Left lung (tissue), 14 donors: ENCODE measurements at places on chromosomes 4 and X. TPM values are rescaled to one million over a fixed set of nuclear protein-coding genes. Genes with fewer than 3 reads are reported as not detected.

- no peak for DNase-seq
Measured at GRCh38 chr4:31071508-31072486, 351.6 kb downstream of the PCDH7 start.

GRCh38 chr4:3526456-3526855 lies 5.8 kb downstream of the LRPAP1 start:
- peak; percentile 73 for DNase-seq

DNA sequence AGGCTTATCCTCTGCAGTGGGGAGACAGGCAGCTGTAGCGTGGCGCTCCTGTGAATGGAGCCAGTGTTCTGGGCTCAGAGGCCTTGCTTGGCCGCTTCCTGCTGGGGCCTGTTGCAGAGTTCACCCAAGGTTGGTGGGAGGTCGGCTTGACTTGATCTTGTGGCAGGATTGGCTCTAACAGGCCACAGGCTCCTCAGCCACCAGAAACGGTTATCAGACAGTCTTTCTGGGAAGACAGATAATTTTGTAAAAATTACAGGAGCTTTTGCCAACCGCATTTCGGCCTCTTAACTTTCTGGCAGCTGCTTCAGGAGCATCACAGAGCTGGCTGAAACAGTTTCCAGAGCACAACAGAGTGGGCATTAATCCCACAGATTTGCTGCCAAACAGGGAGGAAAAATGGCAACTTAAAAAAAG lies 66.4 kb downstream of the DIPK2B start:
- DNase-seq = no peak

GRCh38 chr4:25133132-25133531 lies 27.1 kb downstream of the SEPSECS start:
- no peak for DNase-seq

- no peak for DNase-seq
Measured at GRCh38 chr4:38149472-38149996, 189.3 kb downstream of the PTTG2 start.

GRCh38 chr4:164509951-164510350 lies 244.0 kb upstream of the SMIM31 start:
- DNase-seq = no peak

GRCh38 chrX:42771506-42772335 lies 6.2 kb downstream of the PPP1R2C start:
- DNase-seq = no peak

DNA sequence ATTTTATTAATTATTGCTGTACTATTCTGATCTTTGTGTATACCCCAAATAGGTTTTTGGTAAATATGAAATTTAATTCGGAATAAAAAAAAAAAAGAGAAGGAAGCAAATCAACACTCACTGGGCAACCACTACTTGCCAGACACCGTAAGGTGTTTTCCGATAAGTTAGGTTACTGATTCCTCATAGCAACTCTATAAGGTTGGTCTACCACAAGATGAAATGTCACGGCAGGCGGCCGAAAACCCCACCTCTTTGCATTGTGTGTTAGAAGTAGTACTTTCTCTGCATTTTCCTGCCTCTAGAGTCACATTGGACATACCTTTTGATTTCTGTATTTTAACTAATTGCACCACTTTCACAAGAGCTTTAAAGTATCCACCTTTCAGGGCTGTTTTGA lies 44.5 kb upstream of the RASGEF1B start:
- DNase-seq = no peak

DNA sequence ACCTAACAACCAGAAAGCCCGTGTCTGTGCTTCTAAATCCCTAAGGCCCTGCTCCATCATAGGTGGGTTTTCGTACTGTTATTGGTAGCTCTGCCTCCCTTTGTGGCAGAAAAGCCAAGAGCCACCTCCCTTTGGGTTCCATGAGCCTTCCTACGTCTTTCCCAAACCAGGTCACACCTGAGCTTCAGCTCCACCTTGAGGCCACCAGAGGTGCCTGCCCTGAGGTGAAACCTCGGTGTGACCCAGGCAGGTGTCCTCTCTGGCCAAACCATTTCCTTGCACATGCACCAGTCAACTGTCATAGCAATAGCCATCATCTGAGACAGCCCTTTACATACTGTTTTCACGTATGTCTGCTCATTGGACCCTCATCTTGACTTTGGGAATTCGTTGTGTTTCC lies 188.0 kb upstream of the RBPJ start:
- no peak for DNase-seq

DNA sequence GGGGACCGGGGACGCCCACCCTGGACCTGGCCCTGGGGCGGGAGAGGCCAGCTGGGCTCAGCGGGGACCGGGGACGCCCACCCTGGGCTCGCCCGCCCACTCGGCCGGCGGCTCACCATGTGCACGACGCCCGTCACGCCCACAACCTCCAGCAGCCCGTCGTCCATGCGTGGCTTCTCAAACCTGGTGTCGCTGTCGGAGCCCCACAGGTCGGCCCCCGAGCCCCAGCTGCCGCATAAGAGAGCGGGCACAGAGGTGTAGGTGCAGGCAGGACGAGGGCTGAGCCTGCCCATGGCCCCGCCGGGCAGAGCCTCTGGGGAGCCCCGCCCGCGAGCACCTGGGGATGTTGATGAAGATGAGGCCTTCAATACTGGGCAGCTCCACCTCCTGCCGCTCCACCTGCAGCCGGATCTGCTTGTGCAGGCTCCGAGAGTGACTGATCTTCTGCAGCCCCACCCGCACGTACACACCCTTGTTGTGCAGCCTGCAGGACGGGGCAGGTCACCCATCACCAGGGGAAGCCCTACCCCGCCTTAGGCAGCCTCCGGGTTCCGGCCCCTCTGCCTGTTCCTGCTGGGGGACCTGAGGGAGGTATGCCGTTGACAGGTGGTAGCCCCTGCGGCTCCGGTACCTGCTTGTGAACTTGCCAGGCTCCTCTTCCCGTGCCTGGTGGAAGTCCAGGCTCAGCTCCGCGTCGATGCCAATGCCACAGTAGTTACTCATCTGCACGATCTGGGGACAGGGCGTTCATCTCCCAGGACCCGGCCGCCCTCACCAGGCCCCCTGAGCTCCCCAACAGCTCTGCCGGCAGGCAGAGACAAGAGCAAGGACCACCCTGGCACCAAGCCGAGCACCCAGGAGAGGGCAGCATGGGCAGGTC lies 11.8 kb downstream of the DGKQ start:
- no peak for DNase-seq

DNA sequence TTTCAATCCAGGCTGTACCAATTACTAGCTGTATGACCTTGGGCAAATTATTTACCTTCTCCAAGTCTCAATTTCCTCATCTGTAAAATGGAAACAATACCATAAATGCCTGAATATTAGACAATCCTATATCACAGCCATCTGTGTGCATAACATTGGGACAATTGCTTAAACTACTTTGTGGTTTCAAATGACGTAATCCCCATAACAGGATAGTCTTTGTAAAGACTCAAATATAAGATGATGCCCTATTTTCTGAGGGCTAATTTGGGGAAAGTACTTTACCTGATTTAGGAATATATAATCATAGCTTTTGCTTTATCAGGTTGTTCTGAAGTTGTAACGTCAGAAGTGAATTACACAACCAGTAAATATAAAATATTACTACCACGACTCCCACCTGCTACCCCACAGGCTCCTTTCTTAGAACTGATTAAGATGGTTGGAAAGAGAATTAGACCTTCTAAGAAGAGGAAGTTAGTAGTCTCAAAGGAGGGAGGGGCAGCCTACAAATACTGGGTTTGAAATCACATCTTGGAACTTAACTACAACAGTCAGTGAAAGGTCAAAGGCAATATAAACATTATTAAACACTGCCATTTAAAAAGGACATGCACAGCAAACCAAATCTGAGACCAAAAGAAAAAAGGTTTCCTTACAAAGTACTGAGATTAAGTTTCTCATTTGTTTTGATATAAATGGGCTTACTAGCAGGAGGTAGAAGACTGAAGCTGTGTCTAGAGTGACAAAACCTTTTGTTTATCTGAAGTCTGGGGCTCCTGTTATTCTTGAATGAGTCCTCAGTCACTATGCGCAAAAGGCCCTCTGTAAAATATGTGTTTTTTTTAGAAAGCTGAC lies 215.0 kb downstream of the SCFD2 start:
- no peak for DNase-seq

DNA sequence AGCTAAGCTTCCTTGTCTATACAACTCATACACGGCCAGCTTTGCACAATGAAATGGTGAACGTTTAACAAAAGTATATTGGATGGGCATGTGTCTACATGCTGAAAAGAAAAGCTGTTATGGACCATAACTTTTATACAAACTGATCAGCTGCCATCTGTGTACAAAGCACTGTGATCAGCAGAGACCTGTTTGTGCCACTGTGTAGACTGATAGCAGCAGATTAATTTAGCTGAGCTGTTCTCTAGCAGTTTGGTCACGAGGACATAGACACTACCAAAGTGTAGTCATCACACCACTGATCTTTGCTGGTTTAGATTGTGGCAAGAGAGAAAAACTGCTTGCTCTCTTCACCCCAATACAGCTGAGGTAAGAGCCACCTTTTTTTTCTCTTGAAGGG lies 124.5 kb downstream of the RAPGEF2 start:
- no peak for DNase-seq

DNA sequence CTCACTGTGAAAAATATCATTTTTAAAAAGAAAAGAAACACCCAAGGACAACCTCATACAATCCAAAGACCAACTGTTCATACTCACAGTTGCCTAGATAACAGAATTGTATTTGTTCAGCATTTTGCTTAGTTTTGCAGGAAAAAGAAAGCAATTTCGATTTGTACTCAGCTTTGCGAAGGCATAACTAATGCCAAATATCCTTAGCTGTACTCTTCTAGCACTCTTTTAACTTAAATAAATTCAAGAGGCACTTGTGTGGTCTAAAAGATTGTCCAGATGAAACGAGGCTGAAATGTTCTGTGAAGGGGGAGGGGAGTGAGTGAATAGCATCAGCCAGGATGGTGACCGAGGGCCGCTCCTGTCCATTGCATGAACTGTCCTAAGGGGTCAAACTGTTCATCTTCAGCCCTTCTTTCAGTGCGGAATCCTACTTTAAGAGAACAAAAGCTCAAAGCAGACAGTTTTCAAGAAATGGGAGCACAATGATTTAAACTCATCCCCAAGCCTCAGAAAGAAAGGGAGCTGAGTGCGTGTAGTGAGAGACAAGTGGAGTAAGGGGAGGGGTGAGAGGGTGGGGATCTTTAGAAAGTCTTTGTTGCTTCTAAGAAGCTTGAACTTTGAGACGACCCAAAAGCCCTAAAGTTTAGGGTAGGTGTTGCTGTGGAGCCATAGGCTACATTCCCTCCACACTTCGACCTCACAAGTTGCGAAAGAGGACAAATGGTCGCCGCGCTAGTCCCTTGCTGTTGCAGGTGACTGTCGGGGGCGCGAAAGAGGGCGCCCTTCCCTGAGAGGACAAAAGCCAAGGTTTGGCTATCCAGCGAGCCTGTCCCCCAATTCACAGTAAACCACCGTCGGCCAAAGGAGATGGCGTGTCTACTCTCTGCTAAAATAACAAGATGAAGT lies 4.0 kb upstream of the NEUROG2 start:
- no peak for DNase-seq

DNA sequence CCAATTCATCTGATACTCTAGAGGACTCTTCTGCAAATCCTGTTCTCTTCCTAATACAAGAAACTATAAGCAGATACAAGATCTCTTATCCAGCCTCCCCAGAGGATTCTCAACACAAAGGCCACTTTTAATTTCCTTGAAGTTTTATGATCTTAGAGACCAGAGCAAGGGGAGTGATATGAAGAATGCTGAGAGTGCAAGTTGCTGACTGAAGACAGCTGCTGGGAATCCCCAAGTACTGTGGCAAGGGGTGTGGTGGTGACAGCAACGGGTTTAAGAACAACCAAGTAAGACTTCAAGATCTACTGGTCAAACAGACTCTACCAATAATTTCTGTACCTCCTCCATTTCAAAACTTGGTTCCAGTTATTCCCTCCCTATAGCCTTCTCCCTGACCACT lies 7.0 kb downstream of the AMMECR1 start:
- DNase-seq = no peak

DNA sequence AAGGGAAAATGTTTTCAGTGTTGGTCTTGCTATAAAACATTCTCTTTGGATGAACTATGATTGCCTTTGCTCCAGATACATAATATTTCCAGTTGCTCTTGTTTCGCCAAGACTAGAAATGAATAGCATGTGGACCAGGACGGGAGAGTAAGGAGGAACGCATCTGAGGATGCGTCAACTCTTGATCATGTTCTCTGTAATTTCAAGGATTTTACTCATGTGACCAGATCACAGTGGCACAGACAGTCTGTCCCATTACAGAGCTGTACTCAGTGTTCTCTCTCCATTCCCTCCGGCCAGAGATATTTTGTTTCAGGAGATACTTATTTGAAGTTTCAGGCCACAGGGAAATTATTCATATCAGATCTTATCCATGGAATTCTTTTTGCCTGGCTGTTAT lies 266.6 kb downstream of the MID1IP1 start:
- no peak for DNase-seq

GRCh38 chrX:18883234-18883960 lies 100.5 kb downstream of the PHKA2 start:
- DNase-seq = peak; percentile 73

- DNase-seq = no peak
Measured at GRCh38 chr4:168920441-168921065, 89.5 kb downstream of the CBR4 start.

DNA sequence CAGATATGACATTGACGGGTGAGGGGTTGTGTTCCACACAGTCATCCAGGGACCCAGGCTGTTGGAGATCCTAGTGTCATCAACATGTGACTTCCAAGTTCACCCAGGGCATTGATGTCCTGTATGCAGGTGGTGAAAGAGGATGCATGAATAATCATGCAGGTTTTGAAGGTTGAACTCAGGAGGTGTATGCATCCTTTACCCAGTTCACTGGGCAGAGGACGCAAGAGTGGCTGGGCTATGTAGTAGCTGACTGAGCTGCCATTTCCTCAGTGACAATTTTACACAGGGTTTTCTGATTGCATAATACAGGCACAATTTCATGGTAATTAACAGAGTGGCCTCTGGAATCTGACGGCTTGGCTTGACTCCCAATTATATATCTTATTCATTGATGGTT lies 323.0 kb downstream of the HS3ST1 start:
- DNase-seq = no peak

- DNase-seq = no peak
Measured at GRCh38 chr4:139526928-139527327, 29.1 kb downstream of the SETD7 start.

GRCh38 chr4:186726426-186727168 lies 2.9 kb upstream of the FAT1 start:
- DNase-seq = peak; percentile 65

The HMGN5 gene
- 3.2 TPM for total RNA-seq

The IL15 gene
- 6.4 TPM for total RNA-seq

The SSX2B gene
- total RNA-seq = not detected

The FBXW7 gene
- 33.6 TPM for total RNA-seq

The ALPK1 gene
- 38.5 TPM for total RNA-seq

The EGF gene
- 4.3 TPM for total RNA-seq

The MID1IP1 gene
- total RNA-seq = 73.5 TPM

The GABRQ gene
- total RNA-seq = not detected

The SPIN2A gene
- total RNA-seq = 0.64 TPM

The KCTD8 gene
- total RNA-seq = 0.20 TPM

The STK32B gene
- 1.9 TPM for total RNA-seq

The CPLX1 gene
- total RNA-seq = 3.1 TPM
